ENCODE measurements at places on chromosomes 7 and 10.

DNA sequence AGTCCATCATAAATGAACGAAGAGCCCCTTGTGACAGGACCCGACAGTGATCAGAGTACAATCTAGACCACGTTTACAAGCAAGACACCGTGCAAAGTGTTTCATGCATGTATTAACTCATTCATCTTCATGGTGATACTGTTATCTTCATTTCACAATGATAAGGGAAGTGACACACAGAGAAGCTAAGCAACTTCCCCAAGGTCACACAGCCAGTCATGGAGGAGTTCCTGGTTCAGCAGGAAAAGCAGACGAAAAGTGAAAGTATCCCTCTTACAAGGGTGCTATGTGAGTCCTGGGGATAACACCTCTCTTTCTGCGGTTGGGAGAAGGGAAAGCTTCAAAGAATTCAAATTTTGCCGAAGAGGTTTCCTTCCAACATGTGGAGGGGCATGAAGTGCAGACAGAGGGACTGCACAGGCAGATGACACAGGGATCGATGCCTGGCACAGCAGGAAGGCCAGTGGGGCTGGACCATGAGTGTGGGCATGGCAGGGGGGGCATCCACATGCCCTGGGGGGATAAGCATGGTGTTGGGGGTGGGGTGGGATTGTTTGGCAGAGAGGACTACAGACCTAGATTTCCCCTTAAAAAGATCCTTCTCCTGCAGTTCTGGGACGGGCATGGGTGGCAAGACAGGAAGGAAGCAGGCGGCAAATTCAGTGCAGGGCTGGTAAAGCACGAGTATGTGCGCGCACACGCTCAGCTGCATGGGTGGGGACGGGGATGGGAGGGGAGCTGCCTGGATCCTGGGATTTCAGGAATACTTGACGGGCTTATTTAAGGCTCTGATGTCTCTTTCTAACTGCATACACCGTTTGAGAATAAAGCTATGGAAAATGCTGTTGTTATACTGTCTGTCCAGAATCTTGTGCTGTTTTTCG, 33.5 kb upstream of the DDC start:
- DNase-seq, result peak; percentile 53

GRCh38 chr7:105044449-105045070, 30.6 kb downstream of the KMT2E start:
- no peak for DNase-seq

DNA sequence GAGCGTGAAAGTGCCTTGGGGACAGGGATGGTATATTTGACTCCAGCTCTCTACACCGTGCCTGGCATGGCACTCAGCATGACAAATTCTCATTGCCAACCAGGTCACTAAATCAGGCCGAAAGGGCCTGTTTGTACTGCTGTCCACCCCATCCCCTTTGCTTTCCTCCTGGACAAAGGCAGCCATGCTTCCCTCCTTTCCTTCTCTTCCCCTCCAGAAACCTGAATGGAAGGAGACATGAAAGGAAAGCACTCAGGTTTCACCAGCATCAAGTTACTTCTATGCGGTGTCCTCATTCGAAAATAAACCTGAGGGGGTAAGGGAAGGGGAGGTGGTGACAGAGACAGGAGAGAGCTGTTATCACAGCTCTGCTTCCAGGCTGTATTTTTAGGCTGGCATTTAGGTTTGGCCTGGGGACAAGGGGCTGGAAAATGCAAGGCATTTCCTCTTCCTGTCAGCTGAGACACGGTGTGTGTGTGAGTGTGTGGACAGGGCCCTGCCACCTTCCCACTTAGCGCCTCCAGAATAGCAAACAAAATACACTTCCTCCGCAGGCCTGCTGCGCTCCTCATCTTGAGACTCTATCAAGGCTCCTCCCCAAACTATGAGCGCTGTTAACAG, 79.9 kb upstream of the COL13A1 start:
- no peak for DNase-seq

GRCh38 chr7:148709014-148709413, 10.3 kb downstream of the CUL1 start:
- DNase-seq, result no peak

GRCh38 chr7:67821116-67821515, 824.5 kb downstream of the TYW1 start:
- no peak for DNase-seq

DNA sequence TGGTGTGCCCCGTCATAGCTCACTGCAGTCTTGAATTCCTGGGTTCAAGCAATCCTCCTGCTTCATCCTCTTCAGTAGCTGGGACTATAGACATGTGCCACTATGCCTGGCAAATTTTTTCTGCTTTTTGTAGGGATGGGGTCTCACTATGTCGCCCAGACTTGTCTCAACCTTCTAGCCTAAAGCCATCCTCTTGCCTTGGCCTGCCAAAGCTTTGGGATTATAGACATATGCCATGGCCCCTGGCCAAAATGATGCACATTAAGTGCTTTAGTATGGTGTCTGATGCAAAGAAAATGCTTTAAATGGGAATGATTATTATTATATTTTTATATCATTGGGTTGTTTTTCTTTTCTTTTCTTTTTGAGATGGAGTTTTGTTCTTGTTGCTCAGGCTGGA, 33.2 kb upstream of the VCL start:
- DNase-seq, result no peak

DNA sequence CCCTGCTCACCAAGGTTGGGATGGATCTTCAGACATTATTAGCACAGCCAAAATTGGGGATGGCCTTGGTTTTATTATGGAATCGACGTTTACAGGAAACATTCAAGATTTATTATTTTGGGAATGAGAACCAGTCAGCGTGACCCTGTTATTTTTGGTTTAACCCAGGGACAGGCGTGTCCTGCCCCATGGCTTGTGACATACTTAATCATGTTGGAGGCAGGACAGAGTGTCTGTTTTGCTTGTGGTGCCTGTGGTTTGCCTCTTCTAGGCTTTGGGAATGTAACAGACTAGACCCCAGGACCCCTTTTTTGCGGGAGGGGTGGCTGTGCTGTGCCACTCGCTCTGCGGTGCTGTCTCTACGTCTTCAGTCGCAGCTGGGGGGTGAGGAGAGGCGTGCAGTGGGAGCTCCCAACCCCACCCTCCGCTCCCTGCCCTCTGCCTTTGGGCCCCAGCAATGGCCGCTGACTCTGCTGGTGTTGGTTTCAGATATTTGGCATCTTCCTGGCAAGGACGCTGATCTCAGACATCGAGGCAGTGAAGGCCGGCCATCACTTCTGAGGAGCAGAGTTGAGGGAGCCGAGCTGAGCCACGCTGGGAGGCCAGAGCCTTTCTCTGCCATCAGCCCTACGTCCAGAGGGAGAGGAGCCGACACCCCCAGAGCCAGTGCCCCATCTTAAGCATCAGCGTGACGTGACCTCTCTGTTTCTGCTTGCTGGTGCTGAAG, 20.1 kb upstream of the SH2D4B start:
- DNase-seq, result no peak

GRCh38 chr10:24695452-24695851, 28.2 kb downstream of the ARHGAP21 start:
- DNase-seq, result peak; percentile 14

GRCh38 chr10:74813381-74814259, 12.8 kb upstream of the KAT6B start:
- no peak for DNase-seq

DNA sequence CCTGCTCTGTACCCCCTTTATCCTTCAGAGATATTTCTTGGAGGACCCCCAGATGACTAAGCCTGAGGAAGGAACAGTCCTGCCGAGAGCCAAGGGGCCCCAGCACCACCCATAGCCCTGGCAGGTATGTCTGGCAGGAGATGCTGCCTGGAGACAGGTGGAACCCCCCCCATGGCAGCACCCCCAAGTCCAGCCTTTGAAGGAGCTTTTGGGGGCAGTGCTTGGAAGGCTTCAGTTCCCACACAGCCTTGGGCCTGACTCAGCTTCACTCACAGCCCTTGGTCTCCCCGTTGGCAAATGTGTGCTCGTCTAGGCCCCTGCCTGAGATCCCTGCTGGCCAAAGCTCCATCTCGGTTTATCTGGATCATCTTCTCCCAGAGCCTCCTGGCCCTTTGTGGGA, 23.0 kb upstream of the PCBD1 start:
- no peak for DNase-seq

GRCh38 chr7:64884913-64885370, 18.1 kb upstream of the ZNF273 start:
- no peak for DNase-seq

DNA sequence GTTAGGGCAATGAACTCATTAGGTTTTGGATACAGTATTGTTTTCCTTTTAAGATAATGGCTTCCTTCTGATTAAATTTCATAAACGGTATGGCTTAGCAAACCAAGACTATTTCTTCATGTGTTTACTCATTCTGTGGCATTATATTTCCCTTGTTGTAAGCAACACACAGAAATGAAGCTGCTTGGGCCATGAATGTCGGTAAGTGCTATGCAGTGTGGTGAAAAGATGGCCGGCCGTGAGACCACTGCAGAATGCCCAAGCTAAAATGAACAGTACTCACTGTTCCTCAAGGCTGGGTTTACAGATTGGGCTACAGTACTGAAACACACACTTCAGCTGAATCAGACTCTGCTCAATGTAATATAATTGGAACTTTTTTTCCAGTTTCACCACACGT, 8.1 kb downstream of the APBB1IP start:
- DNase-seq, result no peak

DNA sequence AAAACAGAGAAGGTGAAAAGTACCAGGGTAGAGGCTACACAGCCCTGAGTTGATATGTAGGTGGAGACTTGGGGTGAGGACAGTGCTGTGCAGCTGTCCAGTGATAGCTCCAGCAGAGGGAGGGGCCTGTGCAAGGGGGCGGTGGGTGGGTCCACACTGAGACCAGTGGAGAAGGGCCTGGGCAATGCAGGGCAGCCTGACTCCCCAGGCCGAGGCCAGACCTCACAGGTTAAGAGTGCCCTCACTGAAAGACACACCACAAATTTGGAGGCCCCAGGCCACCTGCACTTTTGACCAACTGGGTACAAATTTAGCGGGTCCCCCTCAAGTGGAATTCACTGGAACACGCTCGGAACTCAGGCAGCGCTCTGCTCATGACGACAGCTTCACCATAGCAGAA, 6.7 kb upstream of the RASGEF1A start:
- DNase-seq, result no peak

DNA sequence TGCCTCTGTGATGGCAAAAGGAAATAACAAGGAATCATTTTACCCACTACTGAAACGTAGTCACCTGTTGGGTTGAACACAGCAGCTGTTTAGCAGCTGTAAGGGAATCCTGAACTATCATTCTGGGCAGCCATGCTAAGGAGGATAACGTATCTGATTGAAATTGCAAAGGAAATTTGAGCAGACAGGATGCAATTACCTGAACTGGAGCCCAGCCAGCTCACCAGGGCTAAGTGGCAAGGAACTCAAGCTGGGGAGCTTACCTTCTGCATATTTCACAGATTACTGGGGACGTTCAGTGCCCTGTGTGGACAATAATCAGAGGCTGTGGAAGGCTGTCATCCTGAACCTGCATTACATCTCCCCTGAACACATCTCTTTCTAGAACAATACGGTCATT, 650.5 kb downstream of the SORCS3 start:
- DNase-seq, result peak; percentile 66

GRCh38 chr7:131211500-131211899, 116.2 kb upstream of the MKLN1 start:
- DNase-seq, result no peak

- no peak for DNase-seq
These were observed 21.8 kb downstream of the FOXL3 start for GRCh38 chr7:311796-312195.

DNA sequence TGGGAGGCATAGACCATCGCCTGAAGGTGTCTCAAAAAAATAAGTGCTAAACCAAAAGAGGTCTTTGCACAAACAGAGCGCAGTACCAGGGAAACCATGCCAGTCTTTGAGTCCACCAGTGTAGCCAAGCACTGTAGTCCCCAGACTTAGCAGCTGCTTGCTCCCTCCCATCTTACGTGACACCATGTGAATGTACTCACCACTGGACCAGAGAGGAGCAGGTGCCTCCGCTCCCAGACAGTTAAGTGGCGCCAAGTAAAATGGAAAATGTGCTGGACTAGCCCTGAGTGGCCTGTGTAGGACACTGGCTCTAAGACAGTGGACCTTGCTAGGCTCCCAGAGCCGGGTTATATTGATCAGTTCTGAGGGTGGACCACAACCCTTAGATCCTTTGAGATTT, 47.7 kb upstream of the PLEKHA1 start:
- no peak for DNase-seq

GRCh38 chr10:117253908-117254307, 13.0 kb downstream of the SLC18A2 start:
- DNase-seq, result no peak

DNA sequence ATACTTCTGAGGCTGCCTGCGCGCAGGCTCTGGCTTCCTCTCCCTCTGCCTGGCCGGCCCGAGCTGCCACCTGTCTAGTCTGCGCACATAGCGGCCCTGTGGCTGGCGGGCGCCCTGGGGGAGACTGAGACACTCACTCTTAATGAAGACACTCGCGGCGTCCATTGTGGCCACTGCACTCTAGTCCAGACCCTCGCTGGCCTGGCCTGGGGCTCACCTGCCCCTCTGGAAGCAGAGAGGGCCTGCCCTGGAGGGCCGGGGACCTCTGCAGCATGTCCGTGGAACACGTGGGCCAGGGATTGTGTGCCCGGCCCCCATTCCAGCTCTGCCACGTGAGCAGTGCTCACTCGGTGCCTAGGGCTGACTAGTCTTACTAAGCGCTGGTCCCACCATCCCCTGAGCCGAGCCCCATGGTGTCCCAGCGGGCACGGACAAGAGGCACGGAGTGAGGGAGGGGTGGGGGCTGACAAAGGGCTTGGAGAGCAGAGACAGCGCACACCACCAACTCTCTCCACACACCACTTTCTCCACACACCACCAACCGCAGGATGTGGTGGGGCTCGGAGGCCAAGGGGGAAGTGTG, 149.3 kb downstream of the ELFN1 start:
- DNase-seq, result no peak

DNA sequence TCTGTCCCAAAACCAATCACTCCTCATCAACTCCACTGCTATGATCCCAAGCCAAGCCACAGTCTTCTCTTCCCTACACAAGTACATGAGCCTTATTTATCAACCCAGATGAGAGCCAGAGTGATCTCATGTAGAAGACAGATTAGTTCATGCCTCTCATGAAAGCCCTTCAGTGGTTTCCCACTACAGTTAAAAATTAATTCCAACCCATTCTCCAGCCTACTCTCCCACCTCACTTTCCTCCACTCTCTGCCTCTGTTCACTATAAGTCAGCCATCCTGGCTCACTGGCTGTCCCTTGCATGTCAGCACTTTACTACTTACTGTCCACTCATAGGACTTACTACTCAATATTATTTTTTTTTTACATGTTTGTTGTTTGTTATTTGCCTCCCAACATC, 67.3 kb downstream of the CACUL1 start:
- no peak for DNase-seq

- DNase-seq, result no peak
These were observed 11.6 kb downstream of the CYP3A43 start for GRCh38 chr7:99839287-99840021.

GRCh38 chr7:139851770-139852481, 22.9 kb downstream of the TBXAS1 start:
- DNase-seq, result no peak

DNA sequence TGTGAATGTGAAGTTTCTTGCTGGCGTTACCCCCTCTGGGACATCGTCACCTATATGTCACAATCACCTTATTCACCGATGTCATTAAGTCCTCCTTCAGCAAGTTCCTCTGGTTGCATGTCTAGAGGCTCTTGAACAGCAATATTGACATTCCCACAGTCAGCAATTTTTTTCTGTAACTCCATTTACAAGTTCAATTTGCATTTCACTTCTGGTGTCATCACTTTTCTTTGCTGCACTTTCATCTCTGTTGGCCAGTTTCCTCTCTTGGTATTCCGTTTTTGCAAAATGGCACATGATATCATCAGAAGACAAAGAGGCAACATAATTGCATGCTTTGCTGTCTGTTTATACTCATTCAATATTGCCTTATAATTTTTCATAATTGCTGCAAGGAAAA, 69.8 kb downstream of the SRI start:
- no peak for DNase-seq

- DNase-seq, result peak; percentile 11
These were observed 28.8 kb downstream of the CYP17A1 start for GRCh38 chr10:102808380-102808779.

All from NCI-H82 (cell line).